ENCODE measurements at places on chromosomes 2 and 18. TPM values are rescaled to one million over a fixed set of nuclear protein-coding genes. Genes with fewer than 3 reads are reported as not detected.

Gene GLI2
- 0.16 TPM for total RNA-seq

Gene KLHL14
- total RNA-seq = 0.43 TPM

Gene SLC38A11
- not detected for total RNA-seq

Gene NOSTRIN
- not detected for total RNA-seq

- DNase-seq = no peak
Observed at GRCh38 chr2:180246268-180246667, 239.2 kb upstream of the CWC22 start.

GRCh38 chr18:37381554-37381953 is 184.0 kb downstream of the CELF4 start:
- peak; percentile 33 for DNase-seq

DNA sequence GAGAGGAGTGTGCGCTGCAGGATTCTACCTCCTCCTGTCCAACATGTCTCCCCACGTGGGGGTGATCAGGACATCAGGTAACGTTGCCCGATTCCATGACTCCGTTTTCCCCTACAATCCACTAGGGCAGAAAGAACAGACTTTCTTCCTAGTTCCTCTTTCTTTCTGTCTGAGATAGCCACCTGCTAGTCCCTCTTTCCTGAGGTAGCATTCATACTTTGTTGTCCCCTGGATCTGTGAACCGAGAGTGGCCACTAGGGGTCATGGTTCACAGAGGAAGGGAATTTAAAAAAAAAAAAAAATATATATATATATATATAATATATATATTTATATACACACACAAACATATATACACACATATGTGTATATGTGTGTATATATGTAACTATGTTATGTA is 210.0 kb upstream of the ZNF521 start:
- peak; percentile 40 for DNase-seq

GRCh38 chr2:15890124-15890754 is 50.1 kb upstream of the MYCN start:
- DNase-seq = no peak

DNA sequence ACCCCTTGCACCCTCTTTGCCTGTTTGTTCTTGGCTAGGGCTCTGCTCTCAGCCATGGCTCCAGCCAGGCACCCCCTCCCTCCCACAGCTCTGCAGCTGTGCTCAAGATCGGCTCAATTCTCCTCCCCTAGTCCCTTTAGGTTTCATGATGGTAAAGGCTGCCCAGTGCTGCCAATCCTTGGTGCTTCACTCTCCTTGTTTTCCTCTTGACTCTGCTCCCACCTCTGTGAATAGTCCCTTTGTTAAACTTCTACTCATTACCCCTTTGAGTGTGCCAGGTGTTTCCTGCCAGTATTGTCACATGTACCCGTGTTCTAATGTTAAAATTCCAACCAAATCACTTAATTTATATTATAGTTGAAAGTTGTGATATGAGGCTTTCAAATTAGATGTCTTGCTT is 101.0 kb upstream of the CERS6 start:
- DNase-seq = peak; percentile 63
